ENCODE measurements at places on chromosomes 5 and 9.

GRCh38 chr5:67061511-67061910 lies 135.1 kb downstream of the CD180 start:
- DNase-seq = no peak

GRCh38 chr5:142920849-142921612 lies 150.9 kb downstream of the ARHGAP26 start:
- DNase-seq = no peak

GRCh38 chr5:124990723-124991122 lies 244.3 kb upstream of the ZNF608 start:
- DNase-seq = no peak

DNA sequence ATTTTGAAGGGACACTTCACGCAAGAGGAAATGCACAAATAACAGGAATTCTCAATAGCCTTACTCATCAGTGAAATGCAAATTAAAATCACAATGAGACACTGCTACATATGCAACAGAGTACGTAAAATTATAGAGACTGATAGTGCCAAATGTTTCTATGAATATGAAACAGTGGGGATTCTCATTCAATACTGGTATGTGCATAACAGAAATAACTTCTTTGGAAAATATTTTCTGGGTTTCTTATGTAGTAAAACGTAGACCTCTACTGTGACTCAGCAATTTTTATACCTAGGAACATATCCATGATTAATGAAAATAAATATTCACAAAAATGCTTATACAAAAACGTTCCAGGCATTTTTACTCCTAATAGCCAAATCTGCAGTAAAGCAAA lies 1625.2 kb downstream of the MAT2B start:
- DNase-seq = no peak

DNA sequence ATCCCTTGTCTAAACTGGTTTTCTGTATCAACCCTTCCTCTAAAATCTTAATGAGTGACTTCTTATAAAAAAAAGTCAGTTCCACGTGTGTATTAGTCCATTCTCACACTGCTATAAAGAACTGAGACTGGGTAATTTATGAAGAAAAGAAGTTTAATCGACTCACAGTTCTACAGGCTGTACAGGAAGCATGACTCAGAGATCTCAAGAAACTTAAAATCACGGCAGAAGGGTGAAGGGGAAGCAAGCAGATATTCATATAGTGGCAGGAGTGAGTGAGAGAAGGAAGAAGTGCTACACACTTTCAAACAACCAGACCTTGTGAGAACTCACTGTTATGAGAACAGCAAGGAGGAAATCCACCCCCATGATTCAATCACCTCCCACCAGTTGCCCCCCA lies 307.8 kb upstream of the ARRDC3 start:
- no peak for DNase-seq

DNA sequence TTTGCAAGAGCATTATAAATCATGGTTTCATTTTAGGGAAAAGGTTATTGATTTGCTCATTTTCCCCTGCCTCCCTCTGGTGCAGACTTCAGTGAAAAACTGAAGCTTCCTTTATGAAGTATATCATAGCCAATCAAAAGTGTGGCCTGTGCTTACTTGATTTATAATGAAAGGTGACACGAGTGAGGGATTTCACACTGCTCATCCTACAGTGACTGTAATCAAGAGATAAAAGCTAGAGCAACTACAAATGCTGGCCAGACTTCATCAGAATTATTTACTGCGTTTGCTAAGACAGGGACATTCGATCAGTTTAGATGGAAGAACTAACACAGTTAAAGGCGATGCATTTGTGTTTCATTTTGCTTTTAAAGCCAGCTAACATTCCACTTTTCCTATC lies 151.5 kb downstream of the SV2C start:
- DNase-seq = no peak

- DNase-seq = no peak
Observed at GRCh38 chr9:105439428-105439827, 8.4 kb upstream of the FSD1L start.

- DNase-seq = no peak
Observed at GRCh38 chr5:88826646-88827585, 56.1 kb downstream of the MEF2C start.

GRCh38 chr5:177083357-177083756 lies 3.4 kb upstream of the FGFR4 start:
- no peak for DNase-seq

DNA sequence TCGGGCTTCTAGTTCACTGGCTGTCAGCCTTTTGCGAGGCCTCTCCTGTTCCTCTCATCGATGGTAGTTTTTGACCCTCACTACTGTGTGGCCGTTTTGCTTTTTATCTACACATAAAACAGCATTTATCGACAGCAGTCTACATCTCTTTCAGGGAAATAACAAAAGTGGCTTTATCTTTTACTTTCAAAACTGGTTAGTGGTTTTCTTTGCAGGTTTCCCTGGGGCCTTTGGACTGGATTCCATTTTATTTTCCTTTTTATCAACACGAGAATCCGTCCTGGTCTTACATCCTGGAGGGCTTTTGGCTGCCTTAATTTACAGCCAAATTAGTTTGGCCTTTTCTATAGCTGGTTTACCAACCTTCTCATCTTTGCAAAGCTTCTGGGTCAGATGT lies 793 bp upstream of the PKD2L2 start:
- no peak for DNase-seq

GRCh38 chr9:9117866-9118265 lies 1318.3 kb upstream of the DMAC1 start:
- no peak for DNase-seq

DNA sequence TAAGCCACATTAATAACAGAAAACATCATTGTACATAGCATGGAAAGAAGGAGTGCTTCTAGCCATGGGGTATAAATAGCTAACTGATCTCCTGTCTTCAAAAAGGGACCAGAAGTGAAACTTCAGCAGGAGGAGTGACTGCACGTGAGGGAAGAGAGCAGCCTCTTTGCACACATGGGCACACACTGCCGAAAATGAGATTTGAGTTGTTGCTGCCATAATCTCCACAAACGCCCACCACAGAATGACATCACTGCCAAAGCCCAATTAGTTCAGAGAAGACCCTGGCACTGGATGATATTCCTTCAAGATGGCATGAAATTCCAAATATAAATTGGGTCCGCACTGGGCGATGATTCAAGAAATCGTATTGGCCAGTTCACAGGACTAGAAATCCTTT lies 238.9 kb upstream of the NR4A3 start:
- no peak for DNase-seq
